ENCODE measurements at places on chromosomes 3 and 15.

DNA sequence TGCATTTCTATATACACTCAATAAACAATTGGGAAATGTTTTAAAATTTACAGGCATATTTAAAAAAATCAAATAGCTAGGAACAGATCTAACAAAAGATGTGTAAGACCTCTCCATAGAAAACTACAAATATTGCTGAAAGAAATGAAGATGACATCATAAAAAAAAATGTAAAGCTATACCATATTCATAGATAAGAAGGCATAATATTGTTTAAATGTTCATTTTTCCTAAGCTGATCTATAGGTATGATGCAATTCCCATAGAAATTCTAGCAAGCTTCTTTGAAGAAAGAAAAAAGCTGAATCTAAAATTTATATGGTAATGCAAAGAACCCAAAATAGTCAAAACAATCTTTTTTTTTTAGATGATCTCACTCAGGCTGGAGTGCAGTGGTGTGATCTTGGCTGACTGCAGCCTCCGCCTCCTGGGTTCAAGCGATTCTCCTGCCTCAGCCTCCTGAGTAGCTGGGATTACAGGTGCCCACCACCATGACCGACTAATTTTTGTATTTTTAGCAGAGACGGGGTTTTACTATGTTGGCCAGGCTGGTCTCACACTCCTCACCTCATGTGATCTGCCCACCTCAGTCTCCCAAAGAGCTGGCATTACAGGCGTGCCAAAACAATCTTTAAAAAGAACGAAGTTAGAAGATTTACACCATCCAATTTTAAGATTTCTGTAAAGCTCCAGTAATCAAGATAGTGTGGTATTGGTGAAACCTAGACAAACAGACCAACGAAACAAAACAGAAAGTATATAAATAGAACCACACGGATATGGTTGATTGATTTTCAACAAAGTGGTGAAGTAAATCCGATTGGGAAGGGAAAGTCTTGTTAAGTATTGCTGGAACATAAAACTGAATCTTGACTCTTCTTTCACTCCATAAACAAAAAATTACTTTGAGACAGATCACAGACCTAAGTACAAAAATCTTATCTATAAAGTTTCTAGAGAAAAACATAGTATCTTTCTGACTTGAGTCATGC lies 6.3 kb upstream of the BHLHE40 start:
- no peak for DNase-seq

DNA sequence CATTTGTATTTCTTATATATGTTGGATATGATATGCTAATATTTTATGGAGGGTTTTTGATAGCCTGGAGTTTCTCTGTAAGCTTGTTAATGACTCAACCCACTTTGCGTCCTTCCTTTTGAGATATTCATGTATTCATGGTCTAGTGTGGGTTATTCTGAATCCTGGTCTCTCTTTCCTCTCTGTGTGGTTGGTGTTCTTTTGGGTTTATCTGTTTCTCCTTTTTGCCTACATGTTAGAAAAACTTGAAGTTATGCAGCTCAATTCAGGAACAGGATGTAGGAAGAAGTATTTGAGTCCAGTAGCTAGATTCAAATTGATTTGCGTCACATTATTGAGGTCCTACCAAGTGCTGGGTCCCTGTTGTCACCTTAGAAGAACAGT lies 28.1 kb downstream of the CMTM7 start:
- no peak for DNase-seq

GRCh38 chr15:38620851-38621594 lies 56.4 kb upstream of the RASGRP1 start:
- DNase-seq, result no peak

- no peak for DNase-seq
These were observed 91.0 kb downstream of the SMAD3 start for GRCh38 chr15:67156426-67156825.

DNA sequence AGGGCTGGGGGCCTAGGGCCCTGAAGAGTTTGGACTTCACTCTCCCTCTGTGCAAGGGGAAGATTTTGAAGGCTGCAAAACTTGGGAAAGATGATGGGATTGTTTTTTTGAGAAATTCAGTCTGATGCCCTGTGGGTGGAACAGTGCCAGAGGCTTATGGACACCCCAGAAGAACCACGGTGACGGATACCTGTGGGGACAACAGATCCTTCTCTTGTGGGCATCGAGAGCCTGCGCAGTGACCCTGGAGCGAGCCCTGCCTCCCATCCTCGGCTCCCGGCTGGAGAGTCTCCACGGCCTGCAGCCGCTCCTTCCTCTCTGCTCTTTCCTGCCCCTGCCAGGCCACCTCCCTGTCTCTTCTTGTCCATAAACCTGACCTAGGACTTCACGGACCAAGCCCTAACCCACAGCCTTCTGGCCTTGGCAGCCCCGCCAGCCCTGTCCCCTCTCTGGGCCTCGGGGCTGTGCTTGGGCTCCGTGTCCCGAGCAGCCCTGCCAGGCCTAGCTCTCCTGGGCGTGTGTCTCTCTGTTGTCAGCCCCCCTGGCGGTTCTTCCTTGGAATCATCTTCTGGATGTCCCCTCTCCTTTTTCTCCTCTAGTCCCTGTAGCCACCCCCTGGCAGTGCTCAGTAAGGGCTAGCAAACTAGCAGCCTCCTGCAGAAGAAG lies 98.4 kb downstream of the VGLL4 start:
- no peak for DNase-seq

DNA sequence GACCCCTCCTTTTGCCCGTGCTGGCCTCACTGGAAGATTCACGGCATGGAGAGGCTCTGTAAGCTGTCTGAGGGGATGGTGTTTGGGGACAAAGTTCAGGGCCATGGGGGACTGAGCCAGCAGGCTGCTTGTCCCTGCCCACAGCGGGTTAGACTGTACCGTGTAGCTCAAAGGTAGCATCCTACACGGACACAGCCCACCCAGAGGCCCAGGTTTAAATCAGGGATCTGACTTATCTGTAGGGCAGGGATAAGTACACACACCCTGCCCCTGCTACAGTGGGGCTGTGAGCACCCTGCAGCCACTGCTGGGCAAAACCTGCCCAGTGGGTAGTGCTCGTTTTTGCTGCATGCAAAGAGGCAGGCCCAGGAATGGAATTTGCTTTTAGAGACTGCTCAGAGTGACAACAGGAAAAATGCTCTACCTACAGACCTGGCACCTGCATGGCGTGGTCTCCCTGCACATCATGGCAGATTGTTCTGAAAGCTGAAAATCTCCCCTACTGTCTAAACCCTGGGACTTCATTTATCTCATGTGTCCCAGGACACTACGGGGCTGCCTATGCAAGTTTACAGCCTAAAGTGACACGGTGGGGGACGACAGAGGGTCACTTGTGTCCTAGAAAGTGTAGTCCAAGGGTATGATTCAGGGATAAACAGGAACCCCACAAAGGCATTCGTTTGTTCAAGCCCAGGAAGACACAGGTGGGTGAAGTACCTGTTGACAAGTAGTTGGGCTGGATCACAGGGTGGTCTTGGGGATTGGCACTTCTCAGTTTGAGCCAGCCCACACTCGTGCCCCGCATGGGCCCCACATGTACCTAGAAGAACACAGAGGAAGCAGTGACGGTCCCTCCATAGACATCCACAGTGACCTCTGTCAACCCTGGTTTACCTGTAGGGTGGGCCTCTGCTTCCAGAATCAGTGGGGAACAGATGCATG lies 27.7 kb downstream of the CHDH start:
- DNase-seq, result no peak

DNA sequence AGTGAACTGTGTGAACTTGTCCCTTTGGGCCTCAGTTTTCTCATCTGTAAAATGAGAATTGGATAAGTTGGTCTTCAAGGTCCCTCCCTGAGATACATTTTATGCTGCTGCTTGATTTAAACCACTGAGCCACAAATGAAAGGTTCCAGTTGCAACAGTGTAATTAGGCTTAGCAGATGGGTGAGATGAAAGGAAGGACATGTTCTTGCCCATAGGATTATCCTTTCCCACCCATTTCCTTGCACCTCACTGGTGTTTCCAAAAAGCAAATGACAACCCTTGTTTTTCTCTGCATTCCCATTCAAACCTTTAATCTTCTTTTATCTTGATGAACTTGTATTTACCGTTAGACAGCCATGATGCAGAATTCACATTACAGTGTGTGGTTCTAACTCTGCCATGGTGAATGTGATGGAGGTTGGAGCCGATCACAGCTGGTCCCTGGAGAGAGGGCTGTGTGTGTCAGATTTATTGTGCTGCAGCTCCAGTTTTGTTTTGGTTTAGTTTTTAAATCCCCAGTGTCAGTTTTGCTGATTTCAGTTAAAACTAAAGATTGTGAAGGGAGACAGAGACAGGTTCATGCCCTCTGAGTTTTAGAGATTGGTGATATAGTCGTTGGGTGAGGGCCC lies 44.0 kb downstream of the MAP2K1 start:
- no peak for DNase-seq

- no peak for DNase-seq
These were observed at the start of gene GREM1 for GRCh38 chr15:32717426-32718226. GREM1 (plus strand) TSS chr15:32718004; CDS start chr15:32730691, 12,687 bp downstream.

- no peak for DNase-seq
These were observed 202.4 kb upstream of the ICE2 start for GRCh38 chr15:60681353-60681752.

Data from activated CD8-positive, alpha-beta T cell treated with anti-CD3 and anti-CD28 coated beads for 36 hours (primary cell).